Daoy (cell line): ENCODE measurements at places on chromosomes 2 and 18. TPM values are rescaled to one million over a fixed set of nuclear protein-coding genes. Genes with fewer than 3 reads are reported as not detected.

RGPD8 gene
- total RNA-seq: 1.2 and 1.9 TPM in 2 replicates

RAB6C gene
- total RNA-seq: not detected in 2 replicates

SKOR2 gene
- total RNA-seq: not detected in 2 replicates

NDUFS1 gene
- total RNA-seq: 169 and 215 TPM in 2 replicates

APLF gene
- total RNA-seq: 1.4 and 3.0 TPM in 2 replicates

CFAP210 gene
- total RNA-seq: not detected in 2 replicates

VWC2L gene
- not detected in 2 replicates for total RNA-seq

IL37 gene
- not detected in 2 replicates for total RNA-seq

DNA sequence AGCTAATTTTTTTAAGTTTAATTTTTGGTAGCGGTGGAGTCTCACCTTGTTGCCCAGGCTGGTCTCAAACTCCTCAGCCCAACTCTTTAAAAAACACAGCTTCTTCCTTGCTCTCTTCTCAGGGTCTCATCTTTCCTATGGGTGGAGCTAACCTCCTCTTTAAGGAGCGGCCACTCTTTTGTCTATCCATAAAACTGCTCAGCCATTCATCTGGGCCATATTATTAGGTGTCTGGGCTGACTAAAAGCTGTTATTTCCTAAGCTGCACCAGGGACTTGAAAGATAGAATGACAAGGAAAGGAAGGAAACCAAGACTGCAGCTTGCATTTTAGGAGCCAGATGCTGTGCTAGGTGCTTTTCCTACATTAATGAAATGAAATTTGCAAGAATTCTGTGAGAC, 35.8 kb upstream of the THOC1 start:
- DNase-seq: no peak

DNA sequence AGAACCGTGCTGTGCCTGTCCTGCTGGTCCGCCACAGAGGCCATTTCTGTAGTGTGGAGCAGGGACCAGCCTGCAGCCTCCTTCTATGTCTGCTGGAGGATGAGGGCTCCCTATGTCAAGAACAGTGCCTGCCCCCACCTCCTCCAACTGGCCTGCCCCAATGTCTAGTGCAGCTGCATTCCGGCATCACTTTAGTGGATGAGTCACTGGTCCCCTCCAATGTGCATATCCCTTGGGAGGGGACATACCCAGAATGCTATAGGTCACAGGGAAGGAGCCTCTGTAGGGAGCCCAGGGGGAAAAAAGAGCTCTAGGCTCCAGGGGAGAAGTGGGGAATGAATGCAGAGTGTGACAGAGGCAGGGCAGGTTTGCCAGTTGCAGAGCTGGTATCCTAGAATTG, 219.6 kb downstream of the CELF4 start:
- no peak for DNase-seq

- DNase-seq: no peak
Observed at GRCh38 chr2:226548732-226549131, 250.9 kb downstream of the IRS1 start.

- DNase-seq: no peak
Observed at GRCh38 chr2:74668087-74668486, 14.0 kb downstream of the SEMA4F start.

- DNase-seq: peak; percentile 27
Observed at GRCh38 chr2:30321466-30321865, 90.1 kb downstream of the LBH start.

DNA sequence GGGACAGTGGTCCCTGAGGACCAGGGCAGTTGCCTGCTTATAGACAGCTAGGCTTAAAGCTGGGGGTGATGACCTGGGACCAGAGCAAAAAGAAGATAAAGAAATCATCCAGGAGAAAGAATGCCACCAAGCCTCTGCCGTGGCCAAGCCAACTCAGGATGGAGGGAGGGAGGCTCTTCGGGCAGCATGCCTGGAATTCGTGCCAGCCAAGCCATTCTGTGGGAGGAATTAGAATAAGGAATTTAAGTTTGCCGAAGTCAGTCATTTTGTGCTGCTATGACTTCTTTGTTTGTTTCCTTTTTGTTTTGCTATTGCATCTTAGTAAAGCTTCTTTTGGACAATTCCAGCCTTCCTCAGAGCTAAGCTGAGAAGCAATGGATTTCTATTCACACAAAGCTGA, 124.1 kb downstream of the EN1 start:
- DNase-seq: peak; percentile 34

- DNase-seq: peak; percentile 74
Observed at GRCh38 chr2:122028371-122029100, 273.1 kb downstream of the TSN start.

- DNase-seq: no peak
Observed at GRCh38 chr2:175887776-175888175, 114.3 kb downstream of the LNPK start.

GRCh38 chr2:10073706-10074105, 6.5 kb downstream of the CYS1 start:
- no peak for DNase-seq

- no peak for DNase-seq
Observed at GRCh38 chr2:20457661-20458630, 11.1 kb downstream of the RHOB start.

DNA sequence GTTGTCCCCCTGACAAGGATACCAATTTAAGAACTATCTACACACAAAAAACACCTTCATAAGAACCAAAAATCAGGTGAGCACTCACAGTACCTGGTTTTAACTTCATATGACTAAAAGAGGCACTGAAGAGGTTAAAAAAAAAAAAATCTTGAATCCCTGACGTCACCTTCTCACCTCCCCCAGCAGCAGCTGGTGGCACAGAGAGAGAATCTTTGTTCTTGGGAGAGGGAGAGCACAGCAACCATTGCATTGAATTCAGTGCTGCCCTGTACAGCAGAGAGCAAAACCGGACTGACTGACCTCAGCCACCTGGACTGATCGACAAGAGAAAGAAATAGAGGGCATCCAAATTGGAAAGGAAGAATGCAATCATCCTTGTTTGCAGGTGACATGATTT, 566.0 kb downstream of the TMX3 start:
- no peak for DNase-seq

GRCh38 chr2:74894272-74894981, 60.5 kb downstream of the HK2 start:
- peak; percentile 62 for DNase-seq

DNA sequence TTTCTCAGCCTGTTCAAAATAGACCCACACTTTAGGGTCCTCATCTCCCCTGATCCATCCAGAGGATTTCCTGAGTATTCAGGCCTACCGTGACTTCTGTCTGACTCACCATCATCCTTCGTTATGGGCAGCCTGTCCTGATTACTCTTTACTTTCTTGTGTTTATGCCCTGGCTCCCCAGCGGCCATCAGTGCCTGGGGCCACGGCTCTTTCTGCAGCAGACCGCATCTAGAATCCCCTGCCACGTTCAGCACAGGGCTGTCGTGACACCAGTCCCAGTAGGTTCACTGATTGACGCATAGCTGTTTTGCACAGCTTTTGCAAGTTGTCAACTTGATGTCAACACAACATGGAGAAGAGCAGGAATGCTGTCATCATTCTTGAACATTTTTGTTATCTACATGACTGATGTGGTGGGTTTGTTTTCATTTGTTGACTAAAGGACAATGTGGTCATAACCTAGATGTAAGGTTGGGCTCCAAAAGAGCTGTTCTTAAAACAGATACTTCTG, 225.6 kb downstream of the HAUS1 start:
- DNase-seq: no peak

DNA sequence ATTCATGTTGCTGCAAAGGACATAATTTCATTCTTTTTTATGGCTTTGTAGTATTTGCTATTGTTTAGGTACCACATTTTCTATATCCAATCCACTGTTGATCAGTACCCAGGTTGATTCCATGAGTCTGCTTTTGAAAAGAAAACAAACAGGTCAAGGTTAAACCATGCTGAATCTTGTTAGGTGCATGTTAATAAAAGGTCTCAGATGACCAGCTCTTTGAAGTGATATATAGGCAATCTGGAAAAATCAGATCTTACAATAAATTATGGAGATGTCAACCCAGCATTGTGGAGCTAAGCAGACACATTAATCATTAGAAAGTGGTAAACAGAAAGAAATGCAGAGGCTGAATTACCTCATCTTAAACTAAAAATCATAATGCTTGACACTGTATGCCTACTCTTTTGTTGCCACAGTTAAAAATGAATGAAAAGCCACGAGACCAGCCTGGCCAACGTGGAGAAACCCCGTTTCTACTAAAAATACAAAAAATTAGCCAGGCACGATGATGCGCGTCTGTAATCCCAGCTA, 246.0 kb downstream of the CTNNA2 start:
- DNase-seq: no peak

- DNase-seq: no peak
Observed at GRCh38 chr2:82796132-82796531, 1662.9 kb downstream of the SUCLG1 start.

DNA sequence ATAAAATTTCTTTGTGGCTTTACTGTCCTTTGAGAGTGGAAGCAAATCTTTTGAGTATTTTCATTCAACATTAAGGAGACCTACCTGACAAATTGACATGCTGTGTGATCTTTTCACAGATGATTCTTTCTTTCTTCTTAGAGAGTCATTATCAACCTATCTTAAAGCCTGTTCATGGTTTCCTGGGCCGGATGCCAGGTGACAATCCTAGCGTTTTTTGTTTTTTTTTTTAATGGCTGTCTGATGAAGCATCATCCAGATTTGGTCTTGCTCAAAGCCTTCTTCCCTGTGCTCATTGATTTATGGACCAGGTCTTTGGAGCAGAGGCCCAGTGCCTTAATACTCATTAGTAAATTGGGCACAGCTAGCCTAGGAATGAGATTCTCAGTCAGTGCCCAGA, 9.8 kb upstream of the MGAT5 start:
- no peak for DNase-seq
